ENCODE measurements at places on chromosomes 5 and 9.

DNA sequence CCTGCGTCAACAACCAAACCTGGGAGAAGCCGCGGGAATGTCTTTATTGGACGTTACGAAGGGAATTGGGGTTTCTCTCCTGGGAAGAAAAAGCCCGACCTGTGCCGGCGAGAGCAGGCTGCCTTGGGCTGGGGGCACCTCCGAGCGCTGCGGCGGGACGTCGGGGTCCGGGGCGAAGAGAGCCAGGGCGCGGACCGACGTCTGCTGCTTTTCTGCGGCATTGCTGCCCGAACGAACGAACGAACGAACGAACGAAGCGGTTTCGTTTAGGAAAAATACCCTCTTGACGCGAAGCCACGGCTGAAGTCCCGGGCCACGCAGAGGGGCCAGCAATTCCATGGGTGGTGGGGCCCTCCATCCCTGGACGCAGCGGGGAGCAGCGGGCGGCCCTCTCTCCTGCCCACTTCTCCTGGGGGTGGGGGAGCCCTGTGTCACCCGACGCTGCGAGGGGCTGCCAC is 4.8 kb upstream of the PITX1 start:
- DNase-seq, result no peak

DNA sequence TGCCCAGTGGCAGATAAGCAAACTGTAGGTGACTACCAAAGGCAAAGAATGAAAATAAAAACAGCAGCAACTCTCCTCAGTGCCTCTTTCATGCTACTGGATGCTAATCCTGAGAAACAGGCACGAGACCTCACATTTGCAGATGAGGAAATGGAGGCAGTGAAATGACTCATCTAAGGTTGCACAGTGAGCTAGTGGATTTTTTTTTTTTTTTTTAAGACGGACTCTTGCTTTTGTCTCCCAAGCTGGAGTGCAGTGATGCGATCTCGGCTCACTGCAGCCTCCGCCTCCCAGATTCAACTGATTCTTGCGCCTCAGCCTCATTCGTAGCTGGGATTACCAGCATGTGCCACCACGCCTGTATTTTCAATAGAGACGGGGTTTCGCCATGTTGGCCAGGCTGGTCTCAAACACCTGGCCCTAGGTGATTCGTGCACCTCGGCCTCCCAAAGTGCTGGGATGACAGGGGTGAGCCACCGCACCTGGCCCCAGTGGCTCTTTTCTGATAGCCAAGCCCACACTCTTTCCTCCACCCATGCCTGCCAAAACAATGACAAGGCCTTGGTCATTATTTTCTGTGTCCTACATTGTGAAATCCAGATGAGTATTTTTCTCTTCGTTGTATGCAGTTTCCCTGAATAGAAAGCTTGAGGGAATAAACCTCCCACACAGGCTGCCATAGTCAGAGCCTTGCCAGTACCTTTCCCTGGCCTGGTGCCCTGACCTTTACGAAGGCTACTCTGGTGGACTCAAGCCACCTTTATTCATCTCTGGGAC is 19.2 kb downstream of the DOCK2 start:
- DNase-seq, result no peak

GRCh38 chr9:5920860-5921328 is 30.2 kb downstream of the MLANA start:
- no peak for DNase-seq

DNA sequence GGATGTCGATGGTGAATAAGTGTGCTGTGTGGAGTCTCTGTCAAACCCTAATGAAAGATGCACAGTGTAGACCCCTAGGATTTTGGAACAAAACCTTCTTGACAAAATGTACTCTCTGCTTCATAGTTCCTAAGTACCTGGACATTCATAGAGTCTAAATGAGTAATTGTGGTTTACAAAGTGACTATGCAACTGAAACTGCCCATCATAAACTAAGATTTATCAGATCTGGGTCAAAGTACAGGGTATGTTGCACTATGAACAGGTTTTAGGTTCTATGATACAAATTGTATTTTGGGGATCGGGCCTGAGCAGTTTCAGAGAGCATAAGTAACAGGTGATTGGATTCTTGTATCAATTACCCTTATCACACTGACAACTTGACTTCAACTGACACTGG is 79.4 kb downstream of the LURAP1L start:
- DNase-seq, result no peak

DNA sequence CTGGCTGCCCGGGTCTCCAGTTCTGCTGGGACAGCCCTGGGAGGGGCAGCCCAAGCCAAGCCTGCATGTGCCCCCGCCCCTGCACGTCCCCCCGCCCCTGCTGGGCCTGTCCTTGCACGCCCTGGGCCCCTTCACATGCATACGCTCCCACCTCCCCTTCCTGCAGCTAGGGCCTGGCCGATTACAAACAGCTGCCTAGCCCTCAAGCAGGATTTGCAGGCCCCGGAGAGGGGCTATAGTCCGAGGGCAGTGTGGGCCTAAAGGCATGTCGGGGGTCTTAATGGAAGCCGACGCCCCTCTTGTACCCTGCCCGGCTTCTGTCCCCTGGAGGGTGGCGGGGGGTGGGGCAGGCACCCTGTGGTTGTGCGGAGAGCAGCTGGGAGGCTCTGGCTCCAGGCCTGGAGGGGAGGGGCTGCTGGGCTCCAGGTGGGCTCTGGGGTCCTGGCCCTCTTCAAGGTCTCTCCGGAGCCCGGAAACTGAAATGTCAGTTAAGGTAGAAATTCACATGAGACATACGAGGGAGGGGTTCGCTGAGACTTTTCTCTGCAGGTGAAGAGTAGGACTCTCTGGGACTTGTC is 16.9 kb downstream of the COL5A1 start:
- DNase-seq, result no peak

- no peak for DNase-seq
Measured at GRCh38 chr9:86413971-86414880, 60.0 kb upstream of the TUT7 start.

DNA sequence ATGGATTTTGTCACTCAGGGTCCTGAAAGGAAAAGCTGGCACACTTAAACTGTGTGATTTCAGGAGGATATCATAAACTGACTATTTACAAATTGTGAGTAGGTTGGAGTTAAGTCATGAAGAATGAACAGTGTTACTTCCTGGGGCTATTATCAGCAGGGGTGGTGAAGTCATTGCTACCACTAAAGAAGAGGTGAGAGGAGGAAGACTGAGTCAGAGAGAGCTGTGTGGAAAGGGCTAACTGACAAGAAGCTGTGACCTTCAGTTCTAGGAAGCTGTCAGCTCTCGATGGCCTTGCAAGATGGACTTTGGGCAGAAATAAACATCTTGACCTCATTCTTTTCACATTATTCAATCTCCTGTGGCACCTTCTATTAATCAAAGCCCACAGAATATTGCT is 72.3 kb upstream of the STARD4 start:
- DNase-seq, result no peak

GRCh38 chr9:68872026-68872501 is 141.8 kb downstream of the PRKACG start:
- DNase-seq, result no peak

Data from posterior vena cava (tissue), 2 donors.